ENCODE measurements at places on chromosomes 3 and 15.

DNA sequence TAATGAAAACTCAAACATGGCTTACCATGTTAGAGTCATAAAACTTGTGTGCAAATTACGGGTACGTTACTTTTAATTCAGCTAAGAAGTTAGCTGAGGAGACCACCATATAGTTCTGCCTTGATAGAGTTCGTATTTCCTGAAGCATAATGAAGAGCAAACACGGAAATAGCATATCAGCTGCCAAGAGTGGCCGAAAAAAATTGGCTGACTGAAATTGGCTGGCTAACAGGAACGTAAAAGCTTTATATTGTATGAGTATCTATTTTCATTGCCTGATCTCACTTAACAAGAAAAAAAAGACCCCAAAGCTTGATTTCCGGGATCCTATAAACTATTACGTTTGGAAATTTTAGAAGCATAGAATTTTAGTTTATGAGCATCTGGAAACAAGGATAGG, 1222.9 kb downstream of the ZPLD1 start:
- DNase-seq = no peak
- no peak overlapping the region for H3K4me3 ChIP-seq
- H3K4me1 ChIP-seq = no peaks in the 10 kb centered on the region

GRCh38 chr3:179181993-179182551, 33.9 kb downstream of the PIK3CA start:
- no peak overlapping the region for H3K4me3 ChIP-seq
- DNase-seq = no peak
- no peak overlapping the region for H3K27ac ChIP-seq
- H3K27me3 ChIP-seq = no peaks in the 10 kb centered on the region

DNA sequence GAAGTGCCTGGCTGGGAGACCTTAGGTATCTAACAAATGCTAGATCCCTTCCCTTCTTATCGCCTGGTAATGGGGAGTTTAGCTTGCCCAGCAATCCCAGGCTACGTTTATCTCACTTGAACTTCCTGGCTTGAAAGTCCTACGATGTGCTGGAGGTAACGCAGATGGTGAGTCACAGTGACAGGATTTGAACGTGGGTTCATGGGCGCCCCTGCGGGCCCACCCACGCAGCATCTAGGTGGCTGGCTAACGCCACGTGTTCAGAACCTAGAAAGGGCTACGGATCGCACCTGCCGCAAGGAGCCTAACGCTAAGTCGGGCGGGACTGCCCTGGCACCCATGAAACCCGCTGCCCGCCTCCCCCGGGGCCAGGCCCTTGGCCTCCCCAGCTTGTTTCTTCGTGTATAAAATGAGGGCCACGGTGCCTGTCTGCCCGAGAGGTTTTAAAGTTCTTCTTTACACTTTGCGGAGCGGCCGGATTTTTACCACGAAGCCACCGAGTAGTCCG, 600 bp upstream of the USP3 start:
- peak; percentile 77 for DNase-seq
- H3K27me3 ChIP-seq = no peaks in the 10 kb centered on the region
- H3K27ac ChIP-seq = peak overlapping the region; percentile 100
- peaks cover 23% of the 10 kb centered on the region for H3K36me3 ChIP-seq

- DNase-seq = no peak
- H3K4me1 ChIP-seq = peaks cover 44% of the 10 kb centered on the region
- H3K36me3 ChIP-seq = peaks cover 13% of the 10 kb centered on the region
- H3K4me3 ChIP-seq = peak overlapping the region; percentile 94
Observed at GRCh38 chr15:78075490-78076230, 1.9 kb downstream of the TBC1D2B start.

DNA sequence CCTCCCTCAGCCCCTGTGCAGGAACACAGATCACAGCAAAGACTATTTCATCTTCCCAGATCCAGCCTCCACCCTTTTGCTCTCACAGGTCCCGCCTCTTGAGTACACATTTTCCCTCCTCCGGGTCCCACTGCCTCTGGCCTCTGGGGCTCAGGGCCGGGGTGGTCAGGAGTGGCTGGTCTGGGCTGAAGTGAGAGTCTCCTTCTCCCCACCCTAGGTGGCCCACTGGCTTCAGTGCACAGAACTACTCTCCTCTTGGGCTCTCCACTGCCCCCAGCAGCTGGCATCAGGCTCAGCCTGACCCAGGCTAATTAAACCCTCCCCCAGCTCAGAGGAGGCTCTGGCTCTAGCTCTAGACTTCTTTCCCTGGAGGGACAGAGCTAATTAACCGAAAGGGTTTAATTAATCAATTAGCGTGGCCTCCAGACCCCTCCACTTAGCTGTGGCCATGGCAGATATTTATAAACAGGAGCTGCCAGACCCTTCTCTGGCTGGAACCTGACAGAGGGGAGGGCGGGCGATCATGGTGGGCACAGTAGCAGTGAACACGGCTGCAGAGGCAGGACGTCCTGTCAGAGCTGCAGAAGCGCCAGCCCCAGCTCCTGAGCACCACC, 15.1 kb downstream of the DUSP7 start:
- peaks cover 3% of the 10 kb centered on the region for H3K36me3 ChIP-seq
- no peak overlapping the region for H3K4me3 ChIP-seq
- peak overlapping the region; percentile 33 for H3K27ac ChIP-seq
- no peaks in the 10 kb centered on the region for H3K27me3 ChIP-seq

- no peaks in the 10 kb centered on the region for H3K4me1 ChIP-seq
- H3K27me3 ChIP-seq = no peaks in the 10 kb centered on the region
- H3K4me3 ChIP-seq = no peak overlapping the region
- DNase-seq = no peak
- H3K27ac ChIP-seq = no peak overlapping the region
- H3K36me3 ChIP-seq = peaks cover 43% of the 10 kb centered on the region
Observed at GRCh38 chr3:130702985-130703384, 43.6 kb downstream of the PIK3R4 start.

GRCh38 chr15:101307897-101308603, 13.0 kb upstream of the SNRPA1 start:
- no peak overlapping the region for H3K27ac ChIP-seq
- no peaks in the 10 kb centered on the region for H3K36me3 ChIP-seq
- no peak for DNase-seq
- no peak overlapping the region for H3K4me3 ChIP-seq

DNA sequence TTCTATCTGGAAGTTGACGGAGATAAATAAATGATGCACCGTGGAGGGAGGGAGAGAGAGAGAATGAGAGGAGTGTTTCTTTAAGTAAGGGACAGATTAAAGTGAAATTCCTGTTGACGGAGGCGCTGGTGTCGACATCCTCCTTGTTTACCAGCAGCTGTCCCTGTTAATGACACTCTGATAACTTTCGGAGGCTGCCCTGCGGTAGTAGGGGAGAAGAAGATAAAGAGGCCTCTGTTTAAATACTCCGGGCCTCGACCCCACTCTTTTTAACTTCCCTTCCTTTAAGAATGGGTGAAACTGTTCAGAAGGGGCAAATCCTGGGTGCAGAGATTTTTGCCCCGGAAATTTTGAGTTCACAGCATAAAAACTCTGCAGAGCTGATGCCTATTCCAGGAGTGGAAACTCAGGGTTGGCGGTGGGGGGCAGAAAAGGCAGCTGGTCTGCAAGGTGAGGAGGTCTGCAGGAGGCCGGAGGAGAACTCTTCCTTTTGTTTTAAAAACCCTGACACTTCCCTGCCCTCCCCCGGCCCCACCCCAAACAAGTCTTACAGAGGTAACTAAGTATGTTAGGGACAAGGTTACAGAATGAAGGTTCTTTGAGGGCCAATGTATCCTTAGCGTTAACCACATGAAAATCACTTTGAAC, 276.6 kb upstream of the NR2F2 start:
- H3K36me3 ChIP-seq = no peaks in the 10 kb centered on the region
- no peak overlapping the region for H3K27ac ChIP-seq
- no peak for DNase-seq
- H3K4me1 ChIP-seq = no peaks in the 10 kb centered on the region

DNA sequence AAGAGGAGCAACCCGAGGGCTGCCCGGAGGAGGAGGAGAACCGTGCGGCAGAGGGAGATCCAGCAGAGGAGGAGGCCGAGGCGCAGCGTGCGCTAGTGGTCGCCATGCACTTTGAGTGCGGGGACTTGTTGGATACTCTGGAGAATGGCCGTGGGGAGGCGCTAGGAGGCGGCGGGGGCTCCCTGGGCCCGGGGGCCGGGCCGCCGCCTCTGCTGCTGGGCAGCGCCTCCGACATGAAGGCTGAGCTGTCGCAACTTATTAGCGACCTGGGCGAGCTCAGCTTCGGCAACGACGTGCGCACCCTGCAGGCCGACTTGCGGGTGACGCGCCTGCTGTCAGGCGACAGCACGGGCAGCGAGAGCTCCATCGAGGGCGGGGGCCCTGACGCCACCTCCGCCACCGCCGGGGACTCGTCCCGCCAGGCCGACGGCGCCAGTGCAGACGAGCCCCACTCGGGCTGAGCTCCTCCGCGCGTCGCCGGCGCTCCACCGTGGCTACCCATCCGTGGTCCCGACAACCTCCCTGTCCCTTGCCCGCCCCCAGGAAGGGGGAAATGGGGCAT, 2.0 kb downstream of the FAM43A start:
- H3K27ac ChIP-seq = peak overlapping the region; percentile 86
- peak overlapping the region; percentile 97 for H3K4me3 ChIP-seq
- H3K27me3 ChIP-seq = peaks cover 5% of the 10 kb centered on the region
- H3K4me1 ChIP-seq = peaks cover 38% of the 10 kb centered on the region
- peaks cover 40% of the 10 kb centered on the region for H3K36me3 ChIP-seq

DNA sequence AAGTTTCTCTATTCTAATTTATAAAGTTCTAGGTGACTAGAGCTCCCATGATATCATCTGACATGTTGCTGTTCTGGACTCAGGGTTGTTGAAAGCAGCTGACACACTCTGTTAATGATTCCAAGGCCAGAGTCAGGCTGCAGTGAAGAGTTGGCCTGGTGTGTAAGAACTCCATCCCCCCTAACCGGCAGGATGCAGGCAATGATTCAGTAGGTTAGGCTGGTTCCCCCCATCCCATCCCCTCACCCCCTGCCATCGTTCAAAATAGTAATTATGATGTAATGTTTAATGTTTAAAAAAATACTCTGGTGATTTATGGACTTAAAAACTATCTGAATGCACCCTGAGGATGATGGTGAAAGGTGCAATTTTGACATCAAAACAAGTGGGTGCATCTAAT, 4.6 kb upstream of the TRIM71 start:
- H3K27me3 ChIP-seq = peaks cover 36% of the 10 kb centered on the region
- peaks cover 2% of the 10 kb centered on the region for H3K4me1 ChIP-seq
- no peak overlapping the region for H3K27ac ChIP-seq
- no peak overlapping the region for H3K4me3 ChIP-seq
- H3K36me3 ChIP-seq = no peaks in the 10 kb centered on the region

Data from effector memory CD8-positive, alpha-beta T cell (primary cell).